Stimulated activated CD4-positive, alpha-beta T cell treated with anti-CD3 and anti-CD28 coated beads, Interleukin-4, amount 100 ng/mL, for 24 hours (primary cell): ENCODE measurements at places on chromosomes 3 and 15.
A peak's percentile ranks its signal among the peaks of the same experiment; 100 is the strongest.

- no peak for DNase-seq
These were observed 60.4 kb upstream of the CD96 start for GRCh38 chr3:111481551-111481950.

GRCh38 chr3:64575211-64575844 lies 112.5 kb downstream of the ADAMTS9 start:
- DNase-seq, result no peak

- DNase-seq, result no peak
These were observed 74.0 kb downstream of the B3GALNT1 start for GRCh38 chr3:161031134-161031533.

DNA sequence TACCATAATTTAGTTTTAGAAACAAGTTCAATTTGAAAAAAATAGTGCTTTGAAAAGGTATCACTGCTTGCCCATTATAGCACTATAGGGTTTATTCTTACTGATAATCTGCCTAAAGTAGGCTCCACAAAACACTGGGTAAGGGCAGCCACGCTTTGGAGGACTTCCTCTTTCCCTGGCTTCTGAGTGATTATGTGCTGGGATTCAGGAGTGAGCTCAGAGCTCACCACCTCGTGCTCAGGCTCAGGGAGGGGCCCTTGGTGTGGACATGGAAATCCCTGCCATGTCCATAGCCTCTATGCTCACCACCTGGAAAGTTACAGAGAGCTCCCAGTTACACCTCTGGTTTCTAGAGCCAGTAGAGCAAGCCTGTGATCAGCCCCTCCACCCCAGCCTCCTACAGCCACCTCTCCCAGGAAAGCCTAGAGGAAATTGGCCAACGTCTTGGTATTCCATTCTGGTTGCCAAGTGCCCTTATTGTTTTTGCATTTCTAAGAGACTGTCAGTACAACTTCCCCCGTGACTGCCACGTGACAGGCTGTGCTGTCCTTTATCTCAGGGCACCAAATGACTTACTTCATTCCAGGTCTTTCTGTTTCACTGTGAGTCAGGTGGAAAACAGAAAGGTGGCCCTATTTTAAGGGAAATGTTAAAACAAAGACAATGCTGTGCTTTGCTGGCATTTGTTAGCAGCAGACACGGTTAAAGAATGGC lies 316.0 kb downstream of the RORA start:
- peak; percentile 28 for DNase-seq

DNA sequence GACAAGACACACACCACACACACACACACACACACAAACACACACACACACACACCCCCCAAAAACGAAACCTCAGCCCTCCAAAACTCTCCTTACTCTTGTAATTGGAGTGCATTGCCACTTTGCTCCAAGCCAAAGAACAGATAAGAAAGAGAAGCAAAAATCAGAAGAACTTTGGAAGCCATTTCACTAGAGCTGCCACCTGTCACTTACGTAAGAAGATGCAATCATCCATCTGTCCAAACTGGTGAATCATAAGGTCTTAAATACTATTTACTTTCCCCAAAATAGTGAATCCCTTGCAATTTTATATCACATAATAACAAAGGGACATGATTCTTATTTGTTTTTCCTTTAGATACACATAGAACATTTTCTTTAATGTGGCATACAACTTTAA lies 285.4 kb downstream of the ZBTB20 start:
- no peak for DNase-seq

DNA sequence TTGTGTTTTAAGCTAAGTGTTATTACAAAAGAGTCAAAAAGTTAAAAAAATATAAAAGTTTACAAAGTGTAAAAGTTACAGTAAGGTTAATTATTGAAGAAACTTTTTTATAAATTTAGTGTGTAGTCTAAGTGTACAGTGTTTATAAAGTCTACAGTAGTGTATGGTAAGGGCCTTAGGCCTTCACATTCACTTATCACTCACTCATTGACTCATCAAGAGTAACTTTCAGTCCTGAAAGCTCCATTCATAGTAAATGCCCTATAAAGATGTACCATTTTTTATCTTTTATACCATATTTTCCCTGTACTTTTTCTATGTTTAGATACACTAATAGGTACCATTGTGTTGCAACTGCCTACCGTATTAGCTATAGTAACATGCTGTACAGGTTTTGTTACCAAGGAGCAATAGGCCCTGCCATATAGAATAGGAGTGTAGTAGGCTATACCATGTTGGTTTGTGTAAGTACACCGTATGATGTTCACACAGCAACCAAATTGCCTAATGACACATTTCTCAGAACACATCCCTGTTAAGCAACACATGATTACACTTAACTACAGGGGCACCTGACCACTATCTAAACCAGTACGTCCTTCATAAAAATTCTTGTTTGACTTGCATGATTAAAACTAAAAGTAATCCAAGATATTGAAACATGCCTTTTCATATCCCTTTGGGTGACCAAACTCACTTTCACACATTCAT lies 17.2 kb downstream of the RAD18 start:
- no peak for DNase-seq
